Renal cortical epithelial cell (primary cell): ENCODE measurements at places on chromosomes 16 and 17.

DNA sequence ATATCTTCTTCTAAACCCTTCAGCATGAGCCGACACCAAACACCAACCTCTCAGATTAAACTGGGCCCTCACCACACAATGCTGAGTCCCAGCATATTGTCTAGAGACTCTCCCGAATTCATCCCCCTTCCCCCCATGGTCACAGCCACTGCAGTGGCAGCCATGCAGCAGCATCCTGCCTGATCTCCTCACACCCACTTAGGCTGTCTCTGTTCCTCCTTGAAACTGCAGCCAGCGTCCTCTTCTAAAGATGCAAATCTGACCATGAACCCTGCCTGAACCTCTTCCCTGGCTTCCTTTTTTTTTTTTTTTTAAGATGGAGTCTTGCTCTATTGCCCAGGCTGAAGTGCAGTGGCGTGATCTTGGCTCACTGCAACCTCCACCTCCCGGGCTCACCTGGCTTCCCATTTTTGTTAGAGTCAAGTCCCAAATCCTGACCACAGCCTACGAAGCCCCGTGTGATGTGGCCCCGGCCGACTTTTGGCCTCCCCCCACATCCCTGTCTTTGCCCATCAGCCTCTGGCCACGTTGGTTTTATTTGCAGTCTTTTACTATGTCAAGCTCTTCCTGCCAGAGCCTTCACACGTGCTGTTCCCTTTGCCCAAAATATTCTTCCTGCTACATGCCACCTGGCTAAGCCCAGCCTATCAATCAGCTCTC is 2.8 kb downstream of the FA2H start:
- no peak for DNase-seq

DNA sequence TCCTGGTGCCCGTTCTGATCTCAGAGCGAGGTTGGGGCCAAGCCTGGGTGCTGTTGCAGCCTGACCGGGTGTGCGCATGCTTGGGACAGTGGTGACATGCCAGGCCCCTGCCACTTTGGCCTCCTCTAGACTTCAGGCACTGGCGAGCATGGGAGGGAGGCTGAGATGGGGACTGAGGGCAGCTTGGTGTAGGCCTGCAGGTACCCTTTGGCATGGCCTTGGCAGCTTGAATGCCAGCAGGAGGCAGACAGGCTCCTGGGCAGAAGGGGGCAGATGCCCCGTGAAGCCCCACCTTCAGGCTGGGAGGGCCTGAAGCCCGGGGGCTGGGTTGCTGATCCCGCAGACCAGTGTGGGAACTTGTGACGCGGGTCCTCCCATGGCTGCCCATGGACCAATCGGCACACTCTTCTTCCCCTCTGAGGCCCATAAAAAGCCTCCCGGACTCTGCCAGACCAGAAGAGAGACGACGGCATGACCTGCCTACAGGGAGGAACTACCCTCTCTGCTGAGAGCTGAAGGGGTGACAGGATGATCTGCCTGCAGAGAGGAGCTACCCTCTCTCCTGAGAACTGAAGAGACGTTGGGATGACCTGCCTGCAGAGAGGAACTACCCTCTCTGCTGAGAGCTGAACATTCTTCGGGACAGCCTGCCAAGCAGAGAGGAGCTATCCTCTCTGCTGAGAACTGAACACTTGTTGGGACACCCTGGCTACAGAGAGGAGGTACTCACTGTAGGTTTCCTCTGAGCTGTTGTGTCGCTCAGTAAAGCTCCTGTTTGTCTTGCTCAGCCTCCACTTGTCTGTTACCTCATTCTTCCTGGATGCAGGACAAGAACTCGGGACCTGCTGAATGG is 17.5 kb downstream of the RHOT1 start:
- no peak for DNase-seq

DNA sequence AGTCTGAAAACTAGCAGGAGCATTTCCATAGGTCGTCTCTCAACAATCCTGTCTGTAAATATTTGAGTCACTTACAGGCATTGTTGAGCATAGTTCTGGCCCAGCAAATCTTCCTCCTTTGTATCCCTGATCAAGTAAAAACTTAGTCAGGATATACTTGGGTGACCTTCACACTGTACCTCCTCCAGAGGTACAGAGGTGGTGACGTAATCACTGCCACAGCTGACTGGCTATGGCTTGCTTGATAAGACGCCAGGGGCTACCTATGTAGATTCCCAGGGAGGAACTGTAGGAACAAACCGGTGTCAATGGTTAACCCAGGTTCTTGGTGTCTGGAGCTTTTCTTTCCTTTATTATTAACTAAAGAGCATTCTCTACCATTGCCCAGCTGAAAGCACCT is at the start of gene KCNJ16:
TSS of gene KCNJ16 (plus strand) at position 270 of the 400 bp plus-strand sequence. CDS start 56,863 bp downstream, outside the sequence.
- DNase-seq, result peak; percentile 100

- DNase-seq, result no peak
These were observed 26.1 kb upstream of the MLKL start for GRCh38 chr16:74726716-74727115.

GRCh38 chr17:73679476-73679875 is 35.2 kb upstream of the SDK2 start:
- no peak for DNase-seq

DNA sequence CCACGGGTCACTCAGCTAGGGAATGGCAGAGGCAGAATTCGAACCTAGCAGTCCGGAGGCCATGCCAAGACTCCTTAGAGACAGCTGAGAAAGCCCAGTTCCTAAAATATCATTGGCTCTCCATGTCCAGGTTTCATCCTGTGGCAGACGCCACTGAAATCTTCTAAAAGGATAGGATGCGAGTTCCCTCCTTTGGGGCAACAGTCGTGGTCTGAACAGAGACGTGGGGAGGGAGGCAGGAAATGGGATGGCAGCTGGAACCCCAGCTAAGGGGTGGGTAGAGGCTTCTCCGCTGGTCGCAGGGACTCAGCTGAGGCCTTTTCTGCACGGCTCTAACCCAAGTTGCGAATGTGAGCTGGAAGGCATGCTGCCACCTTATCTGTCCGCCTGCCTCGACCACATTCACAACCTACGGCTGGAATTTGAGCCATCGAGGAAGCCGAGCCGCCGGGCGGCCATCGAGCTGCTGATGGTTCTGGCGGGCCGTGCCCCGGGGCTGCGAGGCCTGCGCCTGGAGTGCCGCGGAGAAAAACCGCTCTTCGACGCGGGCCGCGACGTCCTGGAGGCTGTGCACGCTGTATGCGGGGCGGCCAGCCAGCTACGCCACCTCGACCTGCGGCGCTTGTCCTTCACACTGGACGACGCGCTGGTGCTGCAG is 1.9 kb upstream of the HSF4 start:
- DNase-seq, result no peak

- DNase-seq, result no peak
These were observed 458 bp downstream of the ZNF200 start for GRCh38 chr16:3234543-3234856.

DNA sequence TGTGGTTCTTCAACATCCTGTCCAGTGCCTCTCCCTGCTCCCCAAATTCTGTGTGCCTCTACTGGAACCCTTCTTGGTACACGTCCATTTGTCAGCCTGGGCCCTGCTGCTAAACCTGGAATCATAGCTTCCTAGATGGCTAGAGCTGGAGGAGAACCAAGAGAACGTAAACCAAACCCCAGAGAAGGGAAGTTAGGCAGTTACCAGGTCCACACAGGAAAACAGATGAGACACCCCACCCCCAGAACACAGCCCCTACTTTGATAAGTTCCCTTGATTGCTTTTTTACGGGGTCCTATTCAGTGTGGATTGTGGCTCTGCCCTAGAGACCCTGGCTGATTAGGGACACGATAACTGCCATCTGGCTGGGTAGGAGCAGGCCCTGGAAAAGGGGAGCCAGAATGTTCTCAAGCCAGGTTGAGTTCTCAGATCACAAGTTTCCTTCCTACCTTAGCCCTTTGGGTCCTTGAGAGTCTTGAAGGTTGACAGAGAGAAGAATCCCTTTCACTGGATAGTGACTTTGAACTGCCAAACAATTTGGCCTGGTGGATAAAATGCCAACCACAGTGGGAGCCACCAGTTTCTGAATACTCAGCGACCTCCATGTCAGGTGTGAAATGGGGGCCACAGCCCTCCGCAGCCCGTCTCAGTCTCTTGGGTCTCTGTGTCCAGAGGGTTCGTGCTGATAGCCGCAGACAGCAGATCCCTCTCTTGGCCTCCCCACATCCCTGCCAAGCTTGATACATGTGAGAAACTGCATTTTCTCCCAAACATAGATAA is 7.9 kb downstream of the TBX4 start:
- no peak for DNase-seq

DNA sequence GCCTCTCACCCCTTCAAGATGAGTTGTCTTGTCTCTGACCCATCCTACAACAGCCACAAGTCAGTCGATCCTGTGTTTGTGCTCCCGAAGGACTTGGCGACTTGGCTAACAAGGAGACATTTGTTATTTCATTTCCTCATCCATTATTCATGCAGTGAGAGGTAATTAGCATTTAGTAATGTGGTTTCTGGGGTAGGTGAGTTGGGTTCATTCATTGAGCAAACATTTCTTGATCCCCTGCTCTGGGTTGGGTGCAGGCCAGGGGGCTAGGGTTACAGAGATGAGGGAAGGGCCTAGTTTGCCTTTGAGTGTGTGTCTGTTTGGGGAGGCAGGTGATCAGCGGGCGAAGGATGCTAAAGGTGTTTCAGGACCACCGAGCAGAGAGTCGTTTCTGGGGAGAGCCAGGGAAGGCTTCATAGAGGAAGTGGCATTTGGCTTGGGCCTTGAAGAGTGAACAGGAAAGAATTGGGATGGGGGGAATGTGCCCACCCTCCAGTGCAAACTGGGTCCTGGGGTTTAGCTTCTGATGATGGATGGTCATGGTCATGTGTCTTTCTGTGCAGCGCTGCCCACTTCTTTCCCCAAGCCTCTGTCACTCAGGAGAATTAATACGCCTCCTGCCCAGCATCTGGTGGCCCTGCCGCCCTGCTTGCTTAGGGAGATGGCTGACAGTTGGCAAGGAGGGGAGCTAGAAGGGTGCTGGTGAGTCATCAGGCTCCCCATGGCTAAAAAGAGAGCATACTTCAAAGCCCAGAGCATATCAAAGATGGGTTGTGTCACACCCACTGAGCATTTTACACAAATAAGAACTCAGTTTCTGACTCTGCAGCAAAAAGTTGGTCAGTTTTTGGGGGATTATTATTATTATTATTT is 38.5 kb downstream of the MSI2 start:
- peak; percentile 81 for DNase-seq

DNA sequence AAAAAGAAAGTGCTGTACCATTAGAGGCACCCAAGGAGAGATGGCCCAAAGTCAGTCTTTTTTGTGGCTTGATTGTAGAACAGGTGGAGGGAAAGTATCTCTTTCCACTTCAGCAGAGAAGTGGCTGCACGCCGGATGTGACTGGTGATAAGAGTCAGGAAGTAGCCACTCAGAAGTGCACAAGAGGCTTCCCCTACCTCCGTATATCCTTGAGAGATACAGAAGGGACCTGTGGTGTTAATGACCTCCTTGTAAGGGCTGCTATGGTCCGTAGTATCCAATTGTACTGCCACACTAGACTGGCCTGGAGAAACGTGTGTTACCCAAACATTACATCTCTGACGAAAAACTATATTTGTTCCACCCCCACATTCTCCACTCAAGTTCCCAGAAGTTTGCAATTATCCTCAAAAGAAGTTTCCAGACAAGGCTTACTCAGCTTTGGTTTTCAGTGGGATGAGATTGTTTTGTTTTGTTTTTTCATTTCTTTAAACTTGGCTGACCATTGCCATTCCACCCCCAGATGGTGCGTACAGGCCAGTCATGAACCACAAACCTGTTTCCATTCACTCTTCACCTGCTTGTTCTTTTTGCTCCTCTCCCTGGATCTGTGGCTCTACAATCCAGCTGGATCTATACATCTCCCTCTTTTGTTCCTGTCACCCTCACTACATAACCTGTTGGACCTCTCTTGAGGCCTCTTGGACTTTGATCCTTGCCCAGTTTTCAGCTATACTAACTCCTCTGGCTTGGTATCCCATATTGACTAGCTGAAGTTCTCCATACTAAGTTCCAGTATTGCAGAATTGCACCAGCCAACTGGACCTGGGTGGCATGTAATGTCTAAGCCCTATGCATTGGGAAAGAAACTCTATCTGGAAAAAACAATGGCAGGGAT is 20.7 kb upstream of the MED13 start:
- DNase-seq, result peak; percentile 58

- no peak for DNase-seq
These were observed 44.7 kb downstream of the CDH1 start for GRCh38 chr16:68781784-68782183.

DNA sequence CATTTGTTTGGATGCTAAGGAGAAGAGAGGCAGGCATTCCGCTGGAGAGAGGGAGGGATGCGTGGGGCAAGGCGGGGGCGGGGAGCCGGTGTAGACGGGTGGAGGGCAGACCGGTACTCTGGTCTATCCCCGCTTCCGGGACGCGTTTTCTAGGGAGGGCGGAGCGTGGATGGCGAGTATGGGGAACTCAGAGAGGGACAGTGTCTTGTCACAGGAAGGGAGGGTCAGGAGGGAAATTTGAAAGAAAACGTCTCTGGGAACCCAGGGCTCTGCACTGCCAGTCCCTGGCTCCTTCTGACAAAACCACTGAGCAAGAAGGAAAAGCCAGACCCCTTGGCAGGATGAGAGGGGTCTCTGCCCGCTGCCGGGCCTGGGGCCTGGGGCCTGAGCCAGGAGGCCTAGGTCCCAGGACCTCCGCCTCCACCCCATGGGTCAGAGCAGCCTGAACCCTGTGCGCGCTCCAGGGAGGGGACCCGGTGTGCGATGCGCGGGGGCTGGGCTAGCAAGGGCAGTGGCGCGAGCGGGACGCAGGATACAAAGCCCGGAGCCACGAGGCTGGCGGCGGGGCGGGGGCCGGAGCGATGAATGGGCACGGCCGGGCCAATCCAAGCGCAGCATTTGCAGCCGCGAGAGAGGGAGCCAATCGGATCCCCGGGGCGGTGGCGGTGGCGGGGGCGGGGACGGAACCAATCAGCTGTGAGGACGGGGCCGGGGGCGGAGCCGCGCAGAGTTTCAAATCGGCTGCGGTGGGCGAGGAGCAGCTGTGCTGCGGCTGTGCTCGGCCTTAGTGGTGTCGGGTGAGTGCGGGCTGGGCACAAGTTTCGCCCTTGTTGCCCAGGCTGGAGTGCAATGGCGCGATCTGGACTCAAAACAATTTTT is at the start of gene PIMREG:
TSS of gene PIMREG (plus strand) at position 764 of the 879 bp plus-strand sequence. CDS start 656 bp downstream, outside the sequence.
- DNase-seq, result peak; percentile 75

DNA sequence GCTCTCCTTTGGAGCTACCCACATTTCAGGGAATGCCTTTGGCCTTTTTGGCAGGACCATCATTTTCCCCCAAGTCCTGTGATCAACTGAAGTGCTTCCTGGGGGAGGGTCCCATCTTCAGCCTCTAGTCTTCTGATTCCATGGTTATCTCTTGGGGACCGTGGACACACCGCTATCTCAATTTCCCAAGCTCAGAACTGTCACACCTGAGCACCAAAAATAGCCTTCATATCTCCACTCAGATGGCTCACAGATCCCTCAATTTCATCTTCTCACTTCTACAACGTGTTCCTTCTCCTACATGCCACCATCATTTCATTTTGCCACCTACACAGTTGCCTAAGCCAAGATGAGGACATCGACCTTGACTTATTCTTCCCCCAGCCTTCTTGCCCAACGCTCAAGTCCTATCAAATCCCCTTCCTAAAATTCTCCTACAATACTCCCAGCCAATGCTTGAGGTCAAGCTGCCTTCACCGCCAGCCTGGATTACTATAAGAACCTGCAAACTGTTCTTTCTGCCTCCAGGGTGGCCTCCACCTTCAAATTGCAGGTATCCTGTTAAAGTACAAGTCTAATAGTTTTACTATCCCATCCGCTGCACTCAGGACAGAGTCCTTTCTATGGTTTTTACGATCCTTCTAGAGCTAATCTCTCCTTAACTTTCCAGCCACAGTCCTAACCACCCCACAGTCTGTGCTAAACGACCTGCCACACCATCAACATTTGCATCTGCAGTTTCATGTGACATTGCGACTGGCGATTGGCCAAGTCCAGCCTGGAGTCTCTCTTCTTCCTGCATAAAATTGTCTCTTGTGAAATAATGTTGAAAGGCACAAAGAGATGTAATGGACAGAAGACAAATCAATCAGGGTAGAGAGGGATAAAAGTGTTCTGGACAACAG is 6.2 kb downstream of the ATP6V0D1 start:
- DNase-seq, result no peak
